ENCODE measurements at places on chromosomes 16 and 17. TPM values are rescaled to one million over a fixed set of nuclear protein-coding genes. Genes with fewer than 3 reads are reported as not detected.

- DNase-seq, result no peak
Measured at GRCh38 chr16:4082474-4083044, 33.7 kb downstream of the ADCY9 start.

Gene MAP2K6
- 0.16 TPM for total RNA-seq

DNA sequence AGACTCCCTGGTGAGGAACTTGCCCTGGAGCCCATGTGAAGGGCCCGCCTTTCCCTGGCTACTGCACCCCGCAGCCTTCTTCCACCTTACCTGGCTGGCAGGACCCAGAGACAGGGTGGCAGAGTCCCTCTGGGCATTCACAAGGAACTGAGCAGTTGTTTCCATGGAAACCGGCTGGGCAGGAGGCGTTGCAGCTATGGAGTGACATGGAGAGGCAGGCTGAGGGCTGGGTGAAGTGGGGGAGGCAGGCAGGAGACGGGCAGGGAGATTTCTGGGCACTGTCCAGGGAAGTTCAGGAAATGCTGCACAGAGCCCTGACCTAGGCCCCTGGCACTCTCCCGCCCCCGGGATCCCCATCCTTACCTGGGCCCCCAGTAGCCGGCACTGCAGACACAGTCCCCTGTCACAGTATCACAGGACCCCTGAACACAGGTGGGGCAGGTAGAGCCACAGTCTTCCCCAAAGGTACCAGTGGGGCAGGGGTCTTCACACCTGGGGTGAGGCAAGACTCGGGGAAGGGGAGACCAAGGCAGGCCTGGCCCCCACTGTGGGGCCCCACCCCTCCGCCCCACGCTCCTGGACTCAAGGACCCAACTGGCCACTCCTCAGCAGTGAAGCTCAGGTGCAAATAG, 5.9 kb downstream of the SCARF1 start:
- no peak for DNase-seq

GRCh38 chr17:19022128-19022527, 17.6 kb upstream of the FAM83G start:
- DNase-seq, result no peak

DNA sequence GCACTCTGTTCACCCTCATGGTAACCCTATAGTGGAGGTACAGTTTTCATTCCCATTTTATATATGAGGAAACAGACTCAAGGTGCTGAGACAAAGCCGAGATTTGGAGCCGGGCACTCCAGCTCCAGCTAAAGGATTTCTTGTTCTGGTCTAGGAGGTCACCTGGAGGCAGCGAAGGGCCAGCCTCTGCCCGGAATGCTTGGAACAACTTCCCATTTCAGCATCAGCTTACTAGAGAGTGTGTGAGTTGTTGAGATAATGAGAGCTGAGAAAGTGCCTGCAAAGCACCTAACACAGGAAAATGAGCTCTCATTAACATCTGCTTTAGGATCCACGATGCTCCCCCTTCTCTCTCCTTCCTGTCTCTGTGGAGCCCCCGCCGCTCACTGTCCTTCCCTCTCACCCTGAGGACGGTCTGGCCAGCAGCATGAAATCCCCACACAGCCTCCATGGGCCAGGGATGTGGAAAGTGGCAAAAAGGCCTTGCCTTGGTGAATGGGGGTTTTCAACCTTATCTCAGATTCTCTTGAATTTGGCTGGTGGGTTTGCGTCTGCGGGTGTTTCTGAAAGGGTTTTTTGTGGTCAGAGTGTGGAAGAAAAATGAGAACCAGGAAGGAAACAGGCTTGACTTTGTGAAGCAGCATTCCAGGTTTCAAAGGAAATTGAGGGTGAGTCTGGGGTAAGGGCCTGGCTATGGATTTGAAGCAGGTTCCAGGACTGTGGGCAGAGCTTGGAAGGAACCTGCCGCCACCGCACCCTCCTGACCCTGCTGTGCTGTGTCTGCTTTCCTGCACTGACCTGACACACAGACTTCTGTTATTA, 178.7 kb downstream of the FOXL1 start:
- DNase-seq, result no peak

GRCh38 chr16:48277158-48277557, 29.8 kb upstream of the ABCC11 start:
- DNase-seq, result no peak

- no peak for DNase-seq
Measured at GRCh38 chr17:78990349-78991016, 10.8 kb upstream of the LGALS3BP start.

Gene MT1A
- not detected for total RNA-seq

Gene ZNF18
- total RNA-seq, result 14.3 TPM

DNA sequence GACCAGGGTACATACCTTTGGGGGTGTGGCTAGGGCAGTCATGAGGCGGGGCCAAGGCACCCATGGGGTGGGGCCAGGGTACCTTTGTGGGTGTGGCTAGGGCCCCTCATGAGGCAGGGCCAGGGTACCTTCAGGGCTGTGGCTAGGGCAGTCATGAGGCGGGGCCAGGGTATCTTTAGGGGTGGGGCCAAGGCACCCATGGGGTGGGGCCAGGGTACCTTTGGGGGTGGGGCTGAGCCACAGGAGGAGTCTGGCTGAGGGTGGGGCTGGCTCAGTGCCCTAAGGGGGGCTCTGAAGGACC, 3.5 kb downstream of the GNG13 start:
- DNase-seq, result no peak

DNA sequence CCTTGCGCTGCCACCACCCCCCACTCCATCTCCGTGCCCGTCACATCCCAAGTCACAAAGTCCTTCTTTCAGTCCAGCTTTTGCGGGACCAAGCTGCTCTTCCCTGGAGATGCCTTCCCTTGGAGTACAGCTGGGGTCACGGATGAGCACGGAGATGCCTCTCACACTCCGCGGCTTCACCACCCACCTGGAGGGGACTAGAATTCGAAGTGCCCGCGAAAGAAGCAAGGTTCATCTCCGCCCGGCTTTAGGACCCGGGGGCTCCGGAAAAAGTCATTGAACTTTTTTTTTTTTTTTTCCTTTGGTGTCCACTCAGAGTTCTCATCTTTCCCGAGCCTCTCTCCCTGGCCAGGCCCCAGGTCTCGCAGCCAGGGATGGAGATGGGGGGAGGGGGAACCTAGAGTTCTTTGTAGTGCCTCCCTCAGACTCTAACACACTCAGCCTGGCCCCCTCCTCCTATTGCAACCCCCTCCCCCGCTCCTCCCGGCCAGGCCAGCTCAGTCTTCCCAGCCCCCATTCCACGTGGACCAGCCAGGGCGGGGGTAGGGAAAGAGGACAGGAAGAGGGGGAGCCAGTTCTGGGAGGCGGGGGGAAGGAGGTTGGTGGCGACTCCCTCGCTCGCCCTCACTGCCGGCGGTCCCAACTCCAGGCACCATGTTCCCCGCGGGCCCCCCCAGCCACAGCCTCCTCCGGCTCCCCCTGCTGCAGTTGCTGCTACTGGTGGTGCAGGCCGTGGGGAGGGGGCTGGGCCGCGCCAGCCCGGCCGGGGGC, at the start of gene FKBP10:
Gene FKBP10, plus strand, starts transcription at position 624 of the 771 bp plus-strand sequence. Its CDS starts 31 bp downstream, at position 655.
- peak; percentile 92 for DNase-seq

DNA sequence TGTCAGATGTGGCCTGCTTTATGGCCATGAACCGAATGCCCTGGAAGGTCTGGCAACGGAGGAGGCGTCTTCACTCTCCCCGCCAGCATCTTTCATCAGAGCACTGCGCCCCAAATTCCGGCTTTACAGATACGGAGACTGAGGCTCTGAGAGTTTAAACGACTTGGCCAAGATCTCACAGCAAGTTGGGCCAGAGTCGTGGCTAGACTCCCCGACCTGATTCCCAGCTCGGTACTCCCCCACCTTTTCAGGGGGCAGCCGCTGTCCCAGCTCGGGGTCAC, 1.7 kb downstream of the NGFR start:
- peak; percentile 12 for DNase-seq

DNA sequence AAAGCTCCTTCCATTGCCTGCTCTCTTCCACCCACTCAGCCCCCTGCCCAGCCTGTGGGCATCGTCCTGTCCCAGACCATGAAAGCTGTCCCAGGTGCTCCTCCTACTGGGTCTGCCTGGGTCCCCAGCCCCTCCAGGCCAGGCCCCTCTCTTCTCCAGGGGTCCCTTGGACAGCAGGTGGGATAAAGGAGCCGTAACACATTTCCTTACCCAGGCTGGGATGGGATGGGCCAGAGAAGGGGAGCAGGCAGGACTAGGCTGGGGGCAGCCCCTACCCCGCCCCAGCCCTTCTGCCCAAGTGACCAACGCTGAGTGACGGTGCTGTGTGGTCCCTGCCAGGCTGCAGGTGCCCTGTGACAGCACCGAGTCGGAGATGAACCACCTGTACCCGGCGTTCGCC, 80.1 kb downstream of the MGAT5B start:
- DNase-seq, result no peak

DNA sequence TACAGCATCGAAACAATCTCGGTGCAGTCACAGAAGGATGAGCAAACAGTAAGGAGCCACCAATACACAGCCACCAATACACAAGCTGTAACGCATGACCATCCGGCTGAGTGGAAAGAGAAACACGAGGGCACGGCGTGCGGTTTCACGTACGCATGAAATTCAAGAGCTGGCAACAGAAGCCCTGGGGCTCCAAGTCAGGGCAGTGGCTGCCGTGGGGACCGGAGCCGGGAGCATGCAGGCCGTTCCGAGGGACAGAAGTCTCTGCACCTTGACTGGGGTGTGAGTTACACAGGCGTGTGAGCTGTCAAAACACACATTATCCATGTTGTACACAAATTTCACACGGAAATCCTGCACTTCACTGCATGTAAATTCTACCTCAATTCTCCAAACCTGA, 50.6 kb upstream of the METRNL start:
- no peak for DNase-seq

Gene C1QTNF8
- not detected for total RNA-seq

Gene SLC16A6
- total RNA-seq, result 0.21 TPM

Measured in myocyte (in vitro differentiated cells).